ENCODE measurements at places on chromosomes 2 and 18.
A peak's percentile ranks its signal among the peaks of the same experiment; 100 is the strongest.

GRCh38 chr2:11391942-11392266 is 47.5 kb upstream of the ROCK2 start:
- DNase-seq, result no peak
- no peak overlapping the region for H3K27ac ChIP-seq
- H3K4me3 ChIP-seq, result no peak overlapping the region
- H3K4me1 ChIP-seq, result no peaks in the 10 kb centered on the region
- no peaks in the 10 kb centered on the region for H3K36me3 ChIP-seq
- H3K27me3 ChIP-seq, result no peaks in the 10 kb centered on the region

- DNase-seq, result no peak
- peaks cover 6% of the 10 kb centered on the region for H3K36me3 ChIP-seq
- peaks cover 14% of the 10 kb centered on the region for H3K4me1 ChIP-seq
- no peaks in the 10 kb centered on the region for H3K27me3 ChIP-seq
These were observed 8.2 kb downstream of the GDF7 start for GRCh38 chr2:20674974-20675679.

DNA sequence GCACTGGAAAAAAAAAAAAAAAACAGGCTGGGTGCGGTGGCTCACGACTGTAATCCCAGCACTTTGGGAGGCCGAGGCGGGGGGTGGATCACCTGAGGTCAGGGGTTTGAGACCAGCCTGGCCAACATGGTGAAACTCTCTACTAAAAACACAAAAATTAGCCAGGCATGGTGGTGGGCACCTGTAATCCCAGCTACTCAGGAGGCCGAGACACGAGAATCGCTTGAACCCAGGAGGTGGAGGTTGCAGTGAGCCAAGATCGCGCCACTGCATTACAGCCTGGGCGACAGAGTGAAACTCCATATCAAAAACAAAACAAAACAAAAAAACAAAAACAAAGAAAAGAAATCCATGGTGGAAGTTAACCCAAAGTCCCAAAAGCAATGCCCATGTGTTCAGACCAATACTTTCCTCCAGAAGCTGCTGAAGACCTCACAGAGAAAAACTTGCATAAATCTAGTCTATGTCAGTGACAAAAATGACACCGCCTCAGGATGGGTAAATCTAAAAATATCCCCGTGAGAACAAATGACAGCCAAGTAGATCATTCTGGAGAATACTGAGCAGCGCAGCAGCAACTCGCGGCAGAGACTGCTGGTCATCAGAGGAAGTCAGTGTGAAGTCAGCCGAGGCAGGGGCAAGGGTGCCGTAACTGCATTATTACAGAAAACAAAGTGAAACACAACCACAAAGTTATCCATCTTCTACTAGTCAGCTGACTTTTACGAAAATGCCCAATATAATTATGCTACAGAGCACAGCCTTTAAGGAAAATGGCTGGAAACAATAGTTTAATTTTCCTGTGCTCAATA is 41.0 kb downstream of the LPIN2 start:
- peaks cover 58% of the 10 kb centered on the region for H3K4me1 ChIP-seq
- no peaks in the 10 kb centered on the region for H3K36me3 ChIP-seq
- no peaks in the 10 kb centered on the region for H3K27me3 ChIP-seq
- peak overlapping the region; percentile 41 for H3K27ac ChIP-seq
- peak overlapping the region; percentile 64 for H3K4me3 ChIP-seq
- DNase-seq, result peak; percentile 87

DNA sequence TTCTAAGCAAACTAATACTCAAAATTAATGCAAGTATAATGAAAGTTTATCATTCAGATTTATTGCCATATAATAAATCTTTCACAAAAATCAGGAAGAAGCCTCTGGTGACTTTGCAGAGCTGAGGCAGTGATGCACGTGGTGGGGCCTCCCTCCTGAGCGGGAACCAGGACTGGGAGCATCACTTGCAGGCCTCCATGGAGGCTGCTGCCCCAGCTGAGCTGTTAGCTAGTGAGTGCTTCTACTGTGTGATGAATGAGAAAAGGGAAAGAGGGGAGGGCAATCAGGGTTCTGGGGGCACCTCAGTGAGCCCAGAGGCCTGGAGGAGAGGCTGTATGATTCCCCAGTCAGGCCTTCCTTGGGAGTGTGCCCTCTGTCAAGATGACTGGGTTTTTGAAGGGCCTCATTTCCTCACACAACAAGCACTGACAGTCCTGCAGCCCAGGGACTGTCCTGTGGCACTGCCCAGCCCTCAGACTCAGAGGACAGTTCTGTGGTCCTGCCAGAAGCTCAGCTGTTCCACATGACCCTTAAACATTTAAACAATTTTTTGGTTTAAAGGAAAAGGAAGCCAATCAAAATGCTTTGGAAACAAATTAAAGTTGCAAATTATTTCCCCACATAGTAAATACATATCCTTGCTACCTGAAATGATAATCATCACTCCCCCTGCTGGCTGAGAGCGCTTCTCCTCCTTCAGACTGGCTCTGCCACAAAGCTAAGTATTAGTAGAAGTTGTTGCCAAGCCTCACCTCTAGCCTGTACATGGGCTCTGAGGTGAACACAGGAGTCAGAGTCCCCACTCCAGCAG is 90.9 kb upstream of the SMAD7 start:
- no peak overlapping the region for H3K27ac ChIP-seq
- H3K4me1 ChIP-seq, result peaks cover 3% of the 10 kb centered on the region
- no peak overlapping the region for H3K4me3 ChIP-seq
- H3K36me3 ChIP-seq, result peaks cover 34% of the 10 kb centered on the region
- peak; percentile 81 for DNase-seq
- no peaks in the 10 kb centered on the region for H3K27me3 ChIP-seq

- H3K4me3 ChIP-seq, result no peak overlapping the region
- peaks cover 2% of the 10 kb centered on the region for H3K36me3 ChIP-seq
- DNase-seq, result peak; percentile 35
- no peaks in the 10 kb centered on the region for H3K27me3 ChIP-seq
- no peak overlapping the region for H3K27ac ChIP-seq
These were observed 14.0 kb upstream of the CD226 start for GRCh38 chr18:69961718-69962117.

- H3K4me3 ChIP-seq, result no peak overlapping the region
- H3K4me1 ChIP-seq, result no peaks in the 10 kb centered on the region
These were observed 70.6 kb upstream of the ID2 start for GRCh38 chr2:8611246-8611645.

DNA sequence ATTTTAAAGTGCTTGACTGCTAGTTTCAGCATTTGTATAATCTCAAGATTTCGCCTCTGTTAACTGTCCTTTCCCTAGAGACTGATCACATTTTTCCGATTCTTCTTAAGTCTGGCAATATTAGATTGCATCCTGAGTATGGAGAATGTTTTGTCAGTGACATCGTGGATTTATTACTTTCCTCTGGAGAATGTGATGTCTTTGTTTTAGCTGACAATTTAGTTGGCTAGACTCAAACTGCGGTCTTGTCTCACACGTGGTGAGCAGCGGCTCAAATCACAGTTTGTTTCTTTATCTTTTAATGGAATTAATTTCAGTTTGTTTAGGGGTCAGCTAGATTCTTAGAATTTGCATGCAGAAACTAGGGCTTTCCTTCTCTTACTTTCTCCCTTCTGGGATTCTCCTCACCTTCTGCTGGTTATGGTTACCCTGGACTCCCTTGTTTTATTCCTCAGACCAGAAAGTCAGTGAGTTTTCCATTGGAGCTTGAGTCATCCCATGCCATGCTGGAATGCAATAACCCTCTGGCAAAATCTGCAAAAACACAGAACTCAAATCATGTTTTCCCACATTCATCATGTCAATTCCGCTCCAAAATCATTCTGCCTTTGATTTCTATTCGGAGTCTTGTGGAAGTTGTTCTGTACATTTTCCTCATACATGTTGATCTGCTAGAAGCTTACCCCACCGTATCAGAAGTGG is 327.2 kb upstream of the TRIB2 start:
- no peaks in the 10 kb centered on the region for H3K36me3 ChIP-seq
- no peak for DNase-seq
- H3K4me1 ChIP-seq, result no peaks in the 10 kb centered on the region
- H3K27me3 ChIP-seq, result no peaks in the 10 kb centered on the region
- H3K4me3 ChIP-seq, result no peak overlapping the region

GRCh38 chr2:174780191-174780840 is 16.0 kb upstream of the CHRNA1 start:
- no peaks in the 10 kb centered on the region for H3K36me3 ChIP-seq
- no peak overlapping the region for H3K4me3 ChIP-seq
- peaks cover 9% of the 10 kb centered on the region for H3K27me3 ChIP-seq
- no peak for DNase-seq

- H3K27ac ChIP-seq, result no peak overlapping the region
These were observed 166.5 kb upstream of the SALL3 start for GRCh38 chr18:78813156-78813555.

DNA sequence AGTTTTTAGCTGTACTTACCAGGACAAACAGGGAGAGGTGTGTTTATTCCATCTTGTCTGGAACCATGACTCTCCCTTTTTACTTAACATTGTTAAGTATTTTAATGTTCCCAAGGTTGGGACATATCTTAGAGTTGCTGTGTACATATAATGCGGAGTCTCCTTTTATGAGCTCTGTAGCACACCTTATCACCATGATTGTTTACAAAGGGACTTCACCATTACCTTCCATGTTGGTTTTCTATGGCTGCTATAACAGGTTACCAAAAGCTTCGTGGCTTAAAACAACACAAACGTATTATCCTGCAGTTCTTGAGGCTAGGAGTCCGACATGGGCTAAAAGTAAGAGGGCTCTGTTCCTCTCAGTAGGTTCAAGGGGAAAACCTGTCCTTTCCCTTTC is 164.3 kb downstream of the GALNT1 start:
- no peaks in the 10 kb centered on the region for H3K27me3 ChIP-seq
- no peaks in the 10 kb centered on the region for H3K4me1 ChIP-seq
- H3K27ac ChIP-seq, result no peak overlapping the region
- H3K36me3 ChIP-seq, result no peaks in the 10 kb centered on the region
- no peak overlapping the region for H3K4me3 ChIP-seq

DNA sequence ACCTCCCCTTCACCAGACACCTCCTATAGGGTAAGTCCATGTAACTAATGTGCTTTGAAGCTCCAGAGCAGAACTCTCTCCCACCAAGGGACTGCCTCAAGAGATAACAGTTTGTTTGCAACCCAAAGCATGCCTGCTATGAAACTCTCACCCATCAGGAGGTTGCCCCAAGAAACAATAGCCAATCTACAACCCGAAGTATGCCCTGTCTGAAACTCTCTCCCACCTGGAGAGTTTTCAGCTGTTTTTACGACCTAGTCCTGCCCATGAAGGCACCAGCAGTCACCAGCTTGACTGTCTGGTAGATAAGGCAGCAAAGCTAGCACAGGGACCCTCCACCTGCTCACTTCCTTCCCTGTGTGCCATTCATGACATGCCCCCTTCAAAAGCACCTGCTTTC is 533.9 kb upstream of the CRIM1 start:
- no peaks in the 10 kb centered on the region for H3K27me3 ChIP-seq
- H3K27ac ChIP-seq, result no peak overlapping the region
- no peaks in the 10 kb centered on the region for H3K4me1 ChIP-seq
- DNase-seq, result no peak
- H3K36me3 ChIP-seq, result no peaks in the 10 kb centered on the region

- no peak overlapping the region for H3K27ac ChIP-seq
- no peaks in the 10 kb centered on the region for H3K36me3 ChIP-seq
- H3K27me3 ChIP-seq, result no peaks in the 10 kb centered on the region
- DNase-seq, result no peak
These were observed 126.4 kb upstream of the CTDP1 start for GRCh38 chr18:79553154-79553553.

DNA sequence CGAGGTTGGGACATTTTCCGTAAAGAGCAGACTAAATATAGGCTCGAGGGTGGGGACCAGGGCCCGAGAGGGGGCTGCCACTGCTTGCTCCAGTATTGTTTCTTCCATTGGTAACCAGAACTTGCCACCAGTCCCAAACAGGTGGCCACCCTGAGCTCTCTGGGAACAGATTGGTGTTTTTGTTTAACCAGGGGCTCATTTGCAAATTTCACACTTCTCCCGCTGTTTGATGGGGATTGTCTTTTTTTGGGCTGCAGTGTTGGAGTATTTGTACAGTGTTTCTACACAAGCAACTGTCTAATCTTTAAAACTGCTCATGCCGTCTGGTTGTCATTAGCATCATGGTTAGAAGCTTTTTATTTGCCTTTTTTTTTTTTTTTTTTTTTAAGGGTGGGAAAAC is 8.5 kb downstream of the AGAP1 start:
- no peak overlapping the region for H3K27ac ChIP-seq
- H3K36me3 ChIP-seq, result no peaks in the 10 kb centered on the region

GRCh38 chr18:50297621-50298442 is 10.3 kb upstream of the CXXC1 start:
- peak; percentile 84 for DNase-seq
- H3K36me3 ChIP-seq, result no peaks in the 10 kb centered on the region
- H3K4me1 ChIP-seq, result peaks cover 9% of the 10 kb centered on the region
- no peak overlapping the region for H3K27ac ChIP-seq
- H3K4me3 ChIP-seq, result peak overlapping the region; percentile 55
- peaks cover 40% of the 10 kb centered on the region for H3K27me3 ChIP-seq

DNA sequence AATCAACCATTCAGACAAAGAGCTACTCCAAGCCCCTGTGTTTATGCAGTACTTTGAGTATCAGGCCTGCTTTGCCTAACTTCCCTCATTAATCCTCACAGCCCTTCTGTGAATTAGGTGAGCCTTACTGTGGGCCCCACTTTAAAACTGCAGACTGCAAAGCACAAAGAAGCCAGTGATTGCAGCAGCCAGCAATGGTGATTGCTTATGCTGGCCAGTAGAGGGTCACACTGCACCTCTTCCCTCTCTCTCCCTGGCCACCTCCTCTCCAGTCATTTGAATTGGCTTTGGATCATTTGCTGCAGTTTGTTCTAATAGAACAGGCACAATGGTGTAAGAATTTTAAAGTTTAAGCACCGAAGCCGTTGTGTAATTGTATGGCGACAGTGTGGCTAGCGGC is 229.9 kb downstream of the AGPS start:
- DNase-seq, result no peak
- peaks cover 3% of the 10 kb centered on the region for H3K27me3 ChIP-seq
- peak overlapping the region; percentile 21 for H3K4me3 ChIP-seq
- peaks cover 11% of the 10 kb centered on the region for H3K4me1 ChIP-seq
- H3K36me3 ChIP-seq, result no peaks in the 10 kb centered on the region
- H3K27ac ChIP-seq, result no peak overlapping the region

- peaks cover 3% of the 10 kb centered on the region for H3K4me1 ChIP-seq
- DNase-seq, result no peak
- H3K27me3 ChIP-seq, result no peaks in the 10 kb centered on the region
- H3K4me3 ChIP-seq, result no peak overlapping the region
- H3K27ac ChIP-seq, result no peak overlapping the region
These were observed 103.8 kb downstream of the TMEFF2 start for GRCh38 chr2:192090911-192091310.

GRCh38 chr2:146934921-146935320 is 909.9 kb upstream of the ACVR2A start:
- DNase-seq, result no peak
- H3K36me3 ChIP-seq, result no peaks in the 10 kb centered on the region
- H3K27me3 ChIP-seq, result no peaks in the 10 kb centered on the region
- no peak overlapping the region for H3K4me3 ChIP-seq

- H3K4me1 ChIP-seq, result no peaks in the 10 kb centered on the region
- H3K27me3 ChIP-seq, result no peaks in the 10 kb centered on the region
- peak; percentile 83 for DNase-seq
- H3K4me3 ChIP-seq, result no peak overlapping the region
These were observed 28.5 kb upstream of the NOSTRIN start for GRCh38 chr2:168773719-168774521.

All from common myeloid progenitor, CD34-positive (primary cell).